ENCODE measurements at places on chromosomes 6 and 20. TPM values are rescaled to one million over a fixed set of nuclear protein-coding genes. Genes with fewer than 3 reads are reported as not detected.

The PSORS1C1 gene
- total RNA-seq, result 0.33 TPM

The PAK5 gene
- not detected for total RNA-seq

The KIAA0408 gene
- 2.6 TPM for total RNA-seq

The C6orf163 gene
- total RNA-seq, result 1.5 TPM

The RHAG gene
- total RNA-seq, result not detected

The TOX2 gene
- total RNA-seq, result 1.6 TPM

Data from activated CD4-positive, alpha-beta T cell treated with anti-CD3 and anti-CD28 coated beads for 36 hours (primary cell).